CD14-positive monocyte (primary cell): ENCODE measurements at places on chromosomes 3 and 15.

GRCh38 chr3:169041677-169042171, 621.8 kb downstream of the MECOM start:
- DNase-seq, result no peak

- DNase-seq, result peak; percentile 35
These were observed at the start of gene PDE8A for GRCh38 chr15:84981711-84982300. Gene PDE8A (plus strand): TSS chr15:84981856. CDS start chr15:84982163, 307 bp downstream.

- no peak for DNase-seq
These were observed 12.6 kb downstream of the DUSP7 start for GRCh38 chr3:52043750-52044149.

DNA sequence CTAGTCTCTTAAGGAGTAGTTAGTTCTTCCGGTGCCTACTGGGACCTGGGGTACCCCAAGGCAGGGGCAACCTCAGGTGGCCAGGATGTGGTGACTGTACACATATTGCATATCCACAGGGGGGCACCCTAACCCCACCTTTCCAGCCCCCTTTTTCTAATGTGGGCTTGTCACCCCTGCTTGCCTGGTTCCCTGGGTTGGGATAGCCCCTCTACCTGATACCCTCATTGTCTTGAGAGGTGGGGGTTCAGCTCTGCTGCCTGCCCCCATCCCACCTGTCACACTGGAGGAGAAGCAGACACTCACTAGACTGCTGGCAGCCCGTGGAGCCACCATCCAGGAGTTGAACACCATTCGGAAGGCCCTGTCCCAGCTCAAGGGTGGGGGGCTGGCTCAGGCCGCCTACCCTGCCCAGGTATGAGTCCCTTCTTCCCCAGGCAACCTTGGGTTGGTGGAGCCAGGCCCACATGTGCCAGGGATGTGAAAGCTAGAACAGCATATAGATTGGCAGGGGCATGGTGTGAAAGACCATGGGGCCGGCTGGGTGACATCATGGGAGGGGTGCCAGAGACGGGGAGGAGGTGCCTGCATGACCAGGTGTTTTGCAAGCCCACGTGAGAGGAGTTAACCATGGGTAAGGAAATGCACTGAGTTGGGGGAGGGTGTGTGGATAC, 4.0 kb downstream of the GLYCTK start:
- no peak for DNase-seq

DNA sequence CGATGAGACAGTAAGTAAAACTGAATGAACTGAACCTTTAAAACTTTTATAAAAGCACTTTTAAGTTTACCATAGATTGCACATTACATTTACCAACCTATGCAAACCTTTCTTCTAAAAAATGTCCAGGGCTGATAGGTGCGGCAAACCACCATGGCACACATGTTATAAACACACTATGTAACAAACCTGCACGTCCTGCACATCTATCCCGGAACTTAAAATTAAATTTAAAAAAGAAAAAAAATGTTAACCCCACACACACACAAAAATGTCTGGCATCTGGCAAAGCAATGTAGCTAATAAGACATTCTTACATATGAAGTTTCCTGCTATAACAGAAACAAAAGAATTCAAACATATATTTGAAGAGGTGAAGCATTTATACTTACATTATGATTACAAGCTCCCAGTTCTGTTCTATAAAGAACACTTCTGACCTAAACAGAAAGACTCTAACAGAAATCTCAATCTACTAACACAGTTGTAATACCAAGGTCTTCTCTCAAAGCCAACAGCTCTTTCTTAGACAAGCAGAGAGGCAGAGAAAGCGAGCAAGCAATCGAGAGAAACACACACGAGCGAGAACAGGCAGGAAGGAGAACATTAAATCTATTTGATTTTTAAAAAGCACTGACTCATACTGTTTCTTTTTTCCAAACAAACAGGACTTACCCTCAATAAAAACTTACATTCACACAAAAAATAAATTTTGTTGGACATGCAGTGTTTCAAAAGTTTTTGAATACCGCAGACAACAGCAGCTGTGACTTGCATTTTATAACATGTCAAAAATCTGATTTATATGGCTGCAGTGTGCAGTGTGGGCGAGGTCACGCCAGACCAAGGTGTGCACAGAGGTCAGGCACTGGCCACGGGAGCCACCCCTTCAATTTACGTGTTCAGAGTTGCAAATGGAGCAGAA, at the start of gene NRG4:
TSS of gene NRG4 (minus strand) at position 798 of the 925 bp plus-strand sequence. CDS start 1,194 bp downstream, outside the sequence.
- no peak for DNase-seq

- peak; percentile 15 for DNase-seq
These were observed 130.6 kb upstream of the STT3B start for GRCh38 chr3:31402117-31402516.

DNA sequence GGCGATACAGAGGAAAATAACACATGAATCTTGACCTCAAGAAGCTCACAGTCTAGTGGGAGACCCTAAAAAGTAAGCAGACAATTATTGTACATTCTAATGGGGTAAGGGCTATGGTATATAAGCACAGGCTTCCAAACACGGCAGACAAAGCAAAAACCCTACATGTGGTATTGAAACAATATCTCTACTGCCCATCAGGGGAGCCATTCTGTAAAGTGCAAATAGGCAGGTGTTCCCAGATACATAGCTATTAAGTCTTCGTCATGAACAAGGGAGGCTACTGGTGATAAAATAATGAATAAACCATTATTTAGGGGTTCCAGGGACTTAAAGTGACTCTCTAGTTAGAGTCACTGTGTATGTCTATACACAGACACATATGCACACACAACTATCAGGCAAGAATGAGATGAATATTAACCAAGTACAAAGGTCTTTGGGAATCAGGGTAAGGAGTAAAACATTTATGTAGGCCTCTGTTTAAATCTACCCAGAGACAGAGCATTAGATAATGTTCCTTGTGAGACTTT, 38.7 kb upstream of the ASB14 start:
- no peak for DNase-seq

- no peak for DNase-seq
These were observed 349.5 kb upstream of the POU1F1 start for GRCh38 chr3:87625876-87626275.

DNA sequence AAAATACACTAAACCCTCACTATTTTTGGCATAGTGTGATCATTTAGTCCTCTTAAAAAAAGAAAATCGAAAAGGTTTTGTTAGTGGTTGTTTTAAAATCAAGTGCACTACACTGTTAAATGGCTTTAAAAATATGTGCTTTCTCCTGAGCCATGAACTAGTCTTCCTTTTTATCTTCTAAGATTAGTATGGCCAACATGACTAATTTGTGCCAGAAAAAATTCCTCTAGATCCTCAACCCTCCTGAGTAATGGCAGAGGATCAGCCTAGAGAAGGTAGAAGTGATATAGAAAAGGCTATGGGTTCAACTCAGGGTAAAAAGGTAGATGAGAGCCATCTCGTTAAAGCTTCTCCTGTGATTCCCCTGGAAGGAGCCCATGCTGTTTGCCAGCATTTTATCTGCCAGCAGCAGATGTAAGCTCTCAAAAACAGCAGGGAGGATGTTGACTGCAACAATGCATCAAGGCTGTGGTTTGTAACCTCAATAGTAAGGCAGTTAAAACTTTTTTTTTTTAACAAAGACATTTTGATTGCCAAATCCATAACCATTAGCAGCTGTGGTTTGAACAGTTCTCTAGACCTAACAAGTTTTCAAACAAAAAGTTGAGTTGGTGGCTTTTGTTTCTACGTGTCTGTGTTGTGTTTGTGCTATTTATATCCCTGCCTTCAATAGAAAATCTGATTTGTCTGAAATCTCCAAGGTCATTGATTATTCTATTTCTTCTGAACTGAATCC, 30.2 kb upstream of the ZNF609 start:
- DNase-seq, result no peak

- DNase-seq, result no peak
These were observed 23.5 kb downstream of the UBXN7 start for GRCh38 chr3:196408565-196409300.

DNA sequence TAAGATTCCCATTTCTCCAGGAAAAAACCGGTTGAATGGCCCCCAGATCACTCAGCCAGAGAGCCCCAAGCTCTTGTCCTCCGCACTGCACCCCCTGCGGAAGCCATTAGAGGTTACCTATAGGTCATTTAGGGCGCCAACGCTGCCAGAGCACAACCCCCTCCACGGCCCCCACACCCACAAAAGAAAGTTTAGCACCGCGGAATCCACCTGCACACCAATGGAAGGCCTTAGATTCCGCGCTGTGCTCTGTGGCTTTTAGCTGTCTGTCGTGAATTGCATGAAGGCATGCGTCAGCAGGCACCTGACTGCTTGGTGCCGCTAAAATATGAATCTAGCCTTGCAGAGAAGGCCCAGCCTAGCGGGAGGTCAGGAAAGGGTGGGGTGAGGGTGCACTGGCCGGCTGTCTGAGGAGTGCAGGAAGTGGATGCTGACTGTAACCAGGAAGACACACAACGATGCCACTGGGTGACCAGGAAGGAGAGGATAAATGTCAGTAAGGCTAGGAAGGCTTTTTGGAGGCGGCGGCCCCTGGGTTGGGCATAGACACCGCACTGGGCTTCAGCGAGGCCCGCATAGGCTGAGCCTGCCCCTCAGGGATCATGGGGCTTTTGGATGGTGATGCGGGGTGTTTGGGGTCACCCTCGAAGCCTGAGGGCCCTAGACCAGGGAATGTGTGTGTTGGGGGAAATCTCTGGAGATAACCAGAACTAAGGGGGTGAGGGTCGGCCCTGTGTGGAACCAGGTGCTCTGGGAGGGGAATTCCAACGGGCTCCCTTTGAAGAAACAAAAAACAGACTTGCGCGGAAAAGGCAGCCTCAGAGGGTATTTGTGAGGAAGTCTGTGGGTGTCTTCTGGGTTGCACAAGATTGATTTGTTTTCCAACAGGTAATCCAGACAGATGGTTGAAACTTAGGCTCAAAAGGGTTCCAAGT, 976 bp upstream of the NUP210 start:
- peak; percentile 90 for DNase-seq

DNA sequence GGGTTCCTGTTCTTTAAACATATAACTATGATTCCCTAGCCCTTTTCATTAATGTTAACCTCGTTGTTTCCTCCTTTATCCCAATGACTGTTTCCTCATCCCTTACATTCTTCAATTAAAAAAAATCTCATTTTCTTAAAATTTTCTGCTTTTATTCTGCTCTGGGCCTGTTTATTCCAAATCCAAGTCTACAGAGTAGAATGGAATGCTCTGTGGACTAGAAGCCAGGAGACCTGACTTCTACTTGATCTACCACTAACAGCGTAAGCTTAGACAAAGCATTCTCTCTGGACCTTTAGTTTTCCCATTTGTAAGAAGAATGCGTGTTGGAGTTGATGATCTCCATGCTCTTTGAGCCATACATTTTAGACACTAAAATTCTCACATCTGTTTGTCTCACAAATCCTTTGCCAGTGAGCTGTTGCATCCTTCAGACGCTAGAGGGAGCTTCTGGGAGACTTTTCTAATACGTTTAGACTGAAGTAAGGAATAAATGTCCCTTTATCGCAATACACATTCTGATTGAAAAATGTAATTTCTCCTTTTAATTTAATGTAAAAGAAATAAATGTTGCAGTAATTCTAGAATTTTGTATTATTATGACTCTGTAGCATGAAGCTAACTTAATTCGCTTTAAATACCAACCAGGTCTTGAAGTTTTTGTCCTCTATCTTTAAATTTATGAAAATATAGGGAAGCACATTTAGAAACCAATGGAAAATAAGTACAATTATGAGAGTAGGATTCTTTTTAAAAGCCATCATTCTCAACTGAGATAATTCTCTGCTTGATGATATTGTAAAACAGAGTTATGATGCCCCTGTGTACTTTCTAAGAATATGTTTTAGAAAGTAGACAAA, 21.7 kb upstream of the GMNC start:
- DNase-seq, result no peak

GRCh38 chr3:45544717-45545296, 49.7 kb upstream of the LIMD1 start:
- peak; percentile 29 for DNase-seq

- DNase-seq, result no peak
These were observed 91.2 kb downstream of the CEMIP start for GRCh38 chr15:80870366-80870765.
